Lung (tissue), 17 donors: ENCODE measurements at places on chromosomes 11 and 22. TPM values are rescaled to one million over a fixed set of nuclear protein-coding genes. Genes with fewer than 3 reads are reported as not detected.

Gene LRRC55
- 2.9 TPM for total RNA-seq

Gene MIOX
- total RNA-seq, result not detected

Gene SAA2
- total RNA-seq, result 56.7 TPM

Gene OVCH2
- total RNA-seq, result 2.5 TPM

Gene TSPAN4
- 68.3 TPM for total RNA-seq

Gene H19
- 1,932 TPM for total RNA-seq

Gene MRGPRF
- total RNA-seq, result 12.8 TPM

Gene ZNF70
- total RNA-seq, result 5.8 TPM

Gene PSMC3
- 61.6 TPM for total RNA-seq

Gene MTFP1
- total RNA-seq, result 1.8 TPM

Gene STIM1
- 49.7 TPM for total RNA-seq

Gene MAJIN
- 0.55 TPM for total RNA-seq

Gene ABCG4
- not detected for total RNA-seq

Gene GANAB
- total RNA-seq, result 266 TPM

Gene EFCAB6
- 15.4 TPM for total RNA-seq

Gene ACR
- total RNA-seq, result 0.26 TPM

Gene CASP1
- total RNA-seq, result 38.5 TPM

Gene ANGPTL5
- not detected for total RNA-seq

Gene MCAM
- 174 TPM for total RNA-seq

Gene TSSK2
- total RNA-seq, result not detected

Gene C1QTNF4
- total RNA-seq, result 0.40 TPM

Gene APOA4
- not detected for total RNA-seq

Gene CABP2
- total RNA-seq, result not detected

Gene CCDC87
- total RNA-seq, result 0.28 TPM

Gene TLCD5
- 10.8 TPM for total RNA-seq

Gene WT1
- total RNA-seq, result 0.92 TPM

Gene VWCE
- total RNA-seq, result 0.65 TPM

Gene CARD10
- 16.3 TPM for total RNA-seq

Gene CD3E
- 4.4 TPM for total RNA-seq

Gene DMC1
- total RNA-seq, result 1.1 TPM

Gene ADAMTS15
- total RNA-seq, result 22.9 TPM

Gene KIF18A
- total RNA-seq, result 7.5 TPM

Gene C11orf86
- not detected for total RNA-seq

Gene SMTNL1
- not detected for total RNA-seq
